ENCODE measurements at places on chromosomes 3 and 15.

GRCh38 chr3:30102356-30102755, 504.0 kb upstream of the TGFBR2 start:
- DNase-seq: no peak

DNA sequence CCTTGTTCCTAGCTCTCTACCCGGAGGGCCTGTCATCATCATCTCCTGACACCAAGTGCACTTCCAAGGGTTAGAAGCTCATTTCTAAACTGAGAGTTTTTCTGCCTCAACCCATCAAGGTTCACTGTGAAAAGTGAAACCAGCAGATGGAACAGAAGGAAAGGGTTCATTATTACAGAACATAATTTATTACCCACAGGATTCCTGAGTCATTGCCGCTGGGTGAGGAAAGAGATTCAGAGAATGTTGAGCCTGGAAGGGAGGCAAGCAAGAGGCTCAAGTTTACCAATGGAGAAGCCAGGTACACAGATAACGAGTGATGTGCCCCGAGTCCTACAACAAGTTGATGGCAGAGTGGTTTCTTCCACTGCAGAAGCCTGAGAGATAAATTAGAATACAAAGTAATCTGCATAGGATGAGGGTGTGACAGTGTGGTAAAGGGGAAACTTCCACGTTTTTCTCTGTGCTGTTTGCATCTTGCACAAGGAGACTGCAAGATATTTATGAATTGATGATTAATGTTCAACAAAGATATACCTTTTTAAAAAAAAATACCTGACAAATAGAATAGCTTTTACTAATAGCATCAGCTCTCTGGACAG, 80.5 kb upstream of the SETMAR start:
- DNase-seq: no peak

DNA sequence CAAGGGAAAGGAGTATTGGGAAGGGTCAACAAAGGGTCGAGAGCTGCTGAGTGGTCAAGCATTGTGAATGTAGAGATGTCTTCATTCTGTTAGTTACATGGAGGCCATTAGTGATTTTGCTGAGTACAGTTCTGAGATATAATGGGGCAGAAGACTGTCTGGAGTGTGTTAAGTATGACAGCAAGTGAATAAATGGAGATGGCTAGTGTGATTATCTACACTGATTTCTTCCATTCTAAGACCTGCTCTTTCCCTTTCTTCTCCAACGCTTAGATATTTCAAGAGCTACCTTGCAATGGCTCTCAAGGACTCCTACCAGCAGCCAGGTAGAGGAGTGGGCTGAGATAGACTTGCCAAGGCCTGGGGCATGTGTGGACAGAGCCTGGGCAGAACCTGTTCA, 216.5 kb downstream of the MFSD1 start:
- DNase-seq: no peak

DNA sequence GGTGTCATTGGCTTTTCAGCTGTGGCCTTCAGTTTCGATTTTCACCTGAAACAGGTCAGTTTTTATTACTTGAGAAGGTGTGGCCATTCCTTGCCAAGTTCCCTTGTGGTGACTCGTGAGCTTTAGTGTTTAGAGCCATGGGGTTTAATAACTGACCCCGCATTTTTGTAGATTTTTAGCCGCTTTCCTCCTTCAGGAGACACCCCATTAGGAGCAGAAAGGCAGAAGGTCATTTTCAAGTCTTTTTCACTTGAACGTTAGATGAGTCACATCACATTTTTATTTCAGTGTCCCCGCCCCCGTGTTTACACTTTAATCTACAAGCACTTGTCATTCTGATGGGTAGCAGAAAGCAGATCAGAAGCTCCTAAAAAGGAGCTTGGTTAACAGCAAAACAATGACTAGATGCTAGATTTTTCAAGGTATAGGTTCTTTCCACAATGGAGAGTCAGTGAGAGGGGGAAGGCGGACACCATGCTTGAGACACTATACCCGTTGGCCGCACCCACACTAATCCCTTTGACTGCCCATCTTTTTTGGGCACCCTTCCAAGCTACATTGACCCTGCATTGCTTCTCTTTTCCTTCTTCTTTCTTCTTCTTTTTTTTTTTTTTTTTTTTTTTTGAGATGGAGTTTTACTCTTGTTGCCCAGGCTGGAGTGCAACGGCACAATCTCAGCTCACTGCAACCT, 132.7 kb downstream of the GHSR start:
- no peak for DNase-seq

- DNase-seq: no peak
These were observed 273.9 kb downstream of the ABHD5 start for GRCh38 chr3:43964640-43965039.

- DNase-seq: no peak
These were observed 789 bp upstream of the SEC61A1 start for GRCh38 chr3:128051459-128051836.

- DNase-seq: no peak
These were observed 1184.6 kb upstream of the EPHA6 start for GRCh38 chr3:95629802-95630201.

GRCh38 chr3:16461463-16462245, 51.8 kb downstream of the RFTN1 start:
- no peak for DNase-seq

DNA sequence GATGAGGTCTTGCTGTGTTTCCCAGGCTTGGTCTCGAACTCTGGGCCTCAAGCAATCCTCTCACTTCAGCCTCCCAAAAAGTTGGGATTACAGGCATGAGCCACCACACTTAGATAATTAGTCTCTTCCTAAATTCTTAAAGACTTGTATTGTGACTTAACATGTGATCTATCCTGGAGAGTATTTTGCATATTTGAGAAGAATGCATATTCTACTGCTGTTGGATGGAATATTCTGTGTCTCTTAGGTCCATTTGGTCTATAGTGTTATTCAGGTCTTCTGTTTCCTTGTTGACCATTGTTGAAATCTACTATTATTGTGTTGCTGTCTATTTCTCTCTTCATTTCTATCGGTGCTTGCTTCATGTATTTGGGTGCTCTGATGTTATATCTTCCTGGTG, 60.1 kb upstream of the VILL start:
- no peak for DNase-seq

DNA sequence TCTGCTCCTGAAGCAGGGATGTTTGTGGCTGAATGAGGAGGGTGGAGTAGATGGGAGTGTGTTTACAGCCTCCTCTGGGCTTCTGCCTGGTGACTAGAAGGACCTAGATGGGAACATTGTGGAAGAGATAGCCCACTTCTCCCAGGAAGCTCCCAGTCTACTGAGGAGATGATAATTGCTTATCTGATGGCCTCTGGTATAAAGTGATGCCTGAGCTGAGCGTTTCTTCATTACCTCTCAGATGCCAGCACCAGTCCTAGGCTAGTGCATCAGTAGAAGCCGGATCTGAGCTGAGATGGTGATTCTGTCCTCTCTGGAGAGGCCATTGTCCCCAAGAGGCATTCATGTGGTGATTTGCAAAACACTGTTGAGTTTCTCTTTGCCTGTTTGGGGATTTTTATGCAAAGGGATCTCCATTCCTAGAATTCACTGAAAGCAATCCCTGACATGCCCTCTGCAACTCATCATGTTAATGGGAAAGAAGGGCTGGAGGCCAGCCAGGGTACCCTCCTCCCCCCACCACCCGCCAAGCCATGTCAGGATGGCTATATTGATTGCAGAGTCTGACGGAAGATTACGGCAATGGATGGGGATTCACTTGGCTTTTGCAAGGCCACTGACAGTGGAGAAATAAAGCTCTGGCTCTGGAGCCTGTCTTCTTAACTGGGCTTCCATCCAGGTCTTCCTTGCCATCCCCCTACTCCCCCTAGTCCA, 166.4 kb upstream of the ROPN1 start:
- DNase-seq: no peak

- DNase-seq: no peak
These were observed 15.3 kb downstream of the ACP3 start for GRCh38 chr3:132332508-132332907.

GRCh38 chr15:77643764-77644163, 11.1 kb upstream of the LINGO1 start:
- DNase-seq: no peak

- DNase-seq: no peak
These were observed 163.1 kb downstream of the ZNF385D start for GRCh38 chr3:21587894-21588293.

- no peak for DNase-seq
These were observed 14.1 kb upstream of the GNAT1 start for GRCh38 chr3:50177346-50177745.

GRCh38 chr3:105906836-105907235, 38.0 kb upstream of the CBLB start:
- DNase-seq: no peak

GRCh38 chr15:70020229-70020628, 77.5 kb downstream of the TLE3 start:
- no peak for DNase-seq

DNA sequence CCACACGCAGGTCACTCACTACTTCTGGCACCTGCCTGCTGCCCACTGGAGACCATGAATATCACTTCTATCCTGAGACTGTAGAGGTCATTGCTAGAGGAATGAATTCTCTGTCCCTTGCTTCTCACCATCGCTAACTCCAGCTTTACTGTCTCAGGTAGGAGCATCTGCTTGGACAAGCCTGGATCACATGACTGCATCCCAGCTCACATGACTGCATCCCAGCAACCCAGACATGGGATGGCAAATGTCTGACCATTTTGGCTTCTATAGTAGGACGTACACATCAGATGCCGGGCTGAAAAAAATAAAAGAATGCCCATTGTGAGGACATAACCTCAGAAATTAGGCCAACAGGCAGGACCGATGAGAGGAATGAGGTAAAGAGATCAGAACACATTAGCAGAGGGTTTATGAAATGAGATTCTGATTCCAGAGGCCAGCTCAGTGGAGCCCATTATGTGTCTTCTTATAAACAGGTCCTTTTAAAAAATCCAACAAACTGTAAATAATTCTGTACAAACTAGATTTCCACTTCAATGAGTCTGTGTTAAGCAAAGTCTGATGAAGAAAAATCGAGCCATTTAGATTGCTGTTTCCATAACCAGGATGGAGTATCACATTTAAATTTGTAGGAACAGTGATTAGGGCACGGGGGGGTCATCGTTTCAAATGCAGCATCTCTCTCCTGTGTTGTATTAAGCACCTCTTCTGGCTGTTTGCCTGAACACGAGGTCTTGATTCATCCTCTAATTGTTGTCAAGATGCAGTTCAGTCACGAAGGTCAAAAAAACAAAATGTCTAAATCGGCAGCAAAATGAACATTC, 126.7 kb downstream of the MTHFS start:
- no peak for DNase-seq

DNA sequence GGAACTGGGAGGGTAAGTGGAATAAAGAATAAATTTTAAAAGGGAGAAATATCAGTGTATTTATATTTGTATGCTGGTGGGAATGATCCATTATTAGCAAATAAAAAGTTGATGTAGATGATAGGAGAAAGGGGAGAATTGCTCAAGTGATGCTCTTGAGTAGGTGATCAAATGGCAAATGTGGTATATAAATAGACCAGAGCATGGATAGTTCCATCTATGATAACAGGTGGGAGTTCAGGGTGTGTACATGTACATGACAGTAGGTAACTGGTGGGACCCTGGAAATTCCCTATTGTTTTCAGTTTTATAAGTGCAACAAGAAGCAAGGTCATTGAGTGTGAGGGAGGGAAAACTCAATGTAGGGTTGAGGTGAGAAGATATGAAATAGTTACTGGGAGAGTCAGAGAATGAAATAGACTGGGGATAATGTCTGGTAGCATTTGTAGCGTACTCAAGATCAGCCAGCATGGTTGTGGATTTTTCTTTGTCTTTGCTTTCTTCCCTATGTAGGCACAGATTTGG, 31.3 kb upstream of the EBLN2 start:
- no peak for DNase-seq

- DNase-seq: no peak
These were observed 941.4 kb downstream of the PLOD2 start for GRCh38 chr3:145219355-145220235.

- DNase-seq: no peak
These were observed 77.0 kb downstream of the MAGI1 start for GRCh38 chr3:65961733-65962132.

DNA sequence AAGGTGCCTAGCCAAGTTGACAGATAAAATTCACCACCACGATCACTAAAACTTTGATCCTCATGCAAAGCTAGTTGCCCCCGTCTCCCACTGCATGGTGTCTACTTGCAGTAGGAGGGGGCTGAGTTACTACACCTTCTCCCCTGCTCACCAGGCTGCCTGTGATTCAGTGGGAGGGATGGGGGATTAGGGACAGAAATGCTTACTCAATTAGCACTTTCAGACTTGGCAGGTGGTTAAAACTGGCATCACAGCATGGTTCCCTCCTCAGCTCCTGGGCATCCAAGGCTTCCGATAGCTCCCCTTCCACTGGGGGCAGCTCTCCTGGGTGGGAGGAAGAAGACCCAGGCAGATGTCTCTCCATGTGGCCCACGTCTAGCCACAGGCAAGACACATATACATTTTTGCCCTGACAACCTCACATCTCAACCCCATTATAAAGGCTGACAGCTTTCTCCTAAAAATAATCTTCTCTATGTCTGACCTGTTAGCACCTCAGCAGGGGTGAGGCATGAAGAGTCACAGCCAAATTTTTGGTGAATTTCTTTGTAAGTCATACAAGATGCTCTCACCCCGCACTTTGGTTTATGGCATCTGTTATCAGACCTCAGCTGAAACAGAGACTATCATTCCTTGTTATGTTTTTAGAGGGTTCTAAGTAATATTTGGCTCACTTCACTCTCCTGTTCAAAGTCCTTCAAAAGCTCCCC, 369.0 kb downstream of the SV2B start:
- DNase-seq: no peak

GRCh38 chr3:100972867-100973266, 20.4 kb downstream of the ABI3BP start:
- DNase-seq: no peak

DNA sequence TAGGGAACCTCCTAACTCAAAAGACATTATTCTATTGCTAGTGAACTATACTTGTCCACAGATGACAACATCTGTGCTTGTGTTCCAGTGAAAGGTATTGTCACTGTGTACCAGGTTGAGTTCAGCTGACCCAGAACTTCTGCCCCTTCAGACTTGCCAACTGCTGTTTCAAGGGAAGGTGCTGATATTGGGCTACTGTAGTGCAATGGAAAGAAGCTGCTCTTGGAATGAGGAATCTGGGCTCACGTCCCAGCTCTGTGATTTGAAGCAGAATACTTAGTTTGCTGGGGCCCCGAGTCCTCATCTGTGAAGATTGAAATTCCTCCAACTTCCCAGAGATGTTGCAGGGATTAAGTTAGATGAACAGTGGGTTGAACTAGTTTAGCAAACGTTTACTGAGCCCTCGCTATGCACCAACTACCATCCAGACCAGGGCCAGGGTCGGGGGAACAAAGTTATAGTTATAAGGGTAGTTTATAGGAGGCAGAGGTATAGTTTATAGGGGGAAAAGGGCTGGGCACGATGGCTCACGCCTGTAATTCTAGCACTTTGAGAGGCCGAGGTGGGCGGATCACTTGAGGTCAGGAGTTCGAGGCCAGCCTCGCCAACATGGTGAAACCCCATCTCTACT, 15.9 kb upstream of the UMPS start:
- no peak for DNase-seq

GRCh38 chr3:188529228-188529627, 375.3 kb downstream of the LPP start:
- DNase-seq: no peak

- no peak for DNase-seq
These were observed 103.2 kb downstream of the PPP2R3A start for GRCh38 chr3:136068708-136069107.

Measured in NCI-H187 treated with DMSO at 0.1 percent for 48 hours (cell line).